T-helper 17 cell (primary cell): ENCODE measurements at places on chromosomes 3 and 15. TPM values are rescaled to one million over a fixed set of nuclear protein-coding genes. Genes with fewer than 3 reads are reported as not detected.

Gene TGM4
- total RNA-seq: not detected

DNA sequence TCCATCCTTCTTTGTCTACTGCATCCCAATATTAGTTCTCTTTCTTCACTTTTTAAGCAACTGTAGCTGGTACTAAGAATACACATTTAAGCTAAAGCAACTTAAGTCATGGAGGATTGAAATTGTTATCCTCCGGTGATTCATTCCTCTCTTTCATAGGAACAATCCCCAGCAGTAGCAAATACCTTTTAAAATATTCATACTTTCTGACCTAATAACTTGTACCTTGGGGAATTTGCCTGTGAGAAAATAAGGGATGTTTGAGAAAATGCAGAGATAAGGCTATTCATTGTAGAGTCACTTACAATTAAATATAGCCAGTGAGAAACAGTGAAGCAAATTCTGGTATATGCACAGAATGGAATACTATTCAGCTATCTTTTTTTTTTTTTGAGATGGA is 66.0 kb downstream of the VPS13C start:
- no peak for DNase-seq

Gene TM4SF18
- total RNA-seq: not detected

Gene GPR87
- total RNA-seq: not detected

DNA sequence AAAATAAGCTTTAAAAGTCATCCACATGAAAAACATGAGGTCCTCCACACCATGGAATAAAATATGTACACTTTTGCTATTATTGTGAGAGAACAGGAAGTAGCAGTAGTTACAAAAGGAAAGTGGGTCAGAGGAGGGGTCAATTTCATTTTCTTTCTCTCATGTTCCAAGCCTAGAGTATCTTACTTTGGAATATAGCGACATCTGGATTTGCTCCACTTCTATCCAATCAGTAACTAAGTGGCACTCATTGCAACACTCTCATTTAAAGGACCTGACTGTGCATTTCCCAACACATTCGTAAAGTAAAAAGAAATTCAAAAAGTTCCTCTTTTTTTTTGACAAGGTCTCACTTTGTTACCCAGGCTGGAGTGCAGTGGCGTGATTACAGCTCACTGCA is 637.3 kb downstream of the TUSC7 start:
- DNase-seq: no peak

Gene ST8SIA2
- not detected for total RNA-seq

Gene RBP2
- not detected for total RNA-seq

Gene UPK1B
- total RNA-seq: not detected

DNA sequence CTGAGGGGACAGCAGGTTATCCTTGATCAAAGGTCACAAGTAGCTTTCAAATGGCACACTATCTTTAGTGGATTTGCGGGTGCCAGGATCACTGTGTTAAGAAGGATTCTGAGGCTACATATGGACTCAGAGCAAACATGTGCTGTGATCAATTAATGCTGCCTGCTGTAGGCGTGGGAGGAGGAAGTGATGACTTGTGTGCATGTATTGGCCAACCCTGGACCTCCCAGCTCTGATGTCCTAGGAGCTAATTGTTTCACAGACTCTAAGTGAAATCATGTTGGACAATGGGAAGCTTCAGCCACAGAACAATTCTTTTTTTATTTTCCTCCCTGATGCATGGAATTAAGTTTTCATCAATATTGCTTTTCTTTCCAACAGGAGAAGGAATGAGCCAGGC is 24.4 kb downstream of the FAH start:
- DNase-seq: no peak

DNA sequence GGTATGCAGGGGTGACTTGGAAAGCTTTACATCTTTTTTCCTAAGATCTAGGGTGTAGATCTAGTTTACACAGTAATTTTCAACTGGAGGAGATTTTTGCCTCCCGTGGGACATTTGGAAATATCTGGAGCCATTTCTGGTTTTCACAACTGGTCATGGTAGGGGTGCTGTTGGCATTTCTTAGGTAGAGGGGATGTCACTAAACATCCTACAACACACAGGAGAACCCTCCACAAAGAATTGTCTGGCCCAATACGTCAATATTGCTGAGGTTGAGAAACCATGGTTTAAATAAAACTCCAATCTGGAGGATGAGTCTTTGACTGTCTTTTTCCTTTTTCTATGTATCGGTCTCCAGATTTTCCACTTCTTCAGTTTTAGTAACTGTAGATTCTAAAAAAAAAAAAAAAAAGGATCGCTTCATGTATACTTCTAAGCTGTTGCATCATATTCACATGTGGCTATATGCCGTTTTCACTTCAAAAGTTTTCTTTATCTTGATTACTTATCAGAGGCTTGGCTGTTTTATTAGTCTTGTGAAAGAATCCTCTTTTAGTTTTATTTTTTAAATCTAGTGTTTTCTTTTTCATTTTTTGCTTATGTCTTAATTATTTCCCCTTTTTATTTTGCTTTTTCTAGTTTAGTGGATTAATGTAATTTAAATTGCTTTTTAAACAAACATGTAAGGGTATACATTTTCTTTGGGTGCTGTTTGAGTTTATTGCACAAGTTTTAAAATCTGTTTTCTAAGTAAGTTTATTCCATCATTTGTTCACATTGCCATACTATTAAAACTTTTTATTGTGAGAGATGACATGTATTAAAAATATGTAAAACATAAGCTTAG is 21.2 kb downstream of the UBE2Q2 start:
- no peak for DNase-seq

DNA sequence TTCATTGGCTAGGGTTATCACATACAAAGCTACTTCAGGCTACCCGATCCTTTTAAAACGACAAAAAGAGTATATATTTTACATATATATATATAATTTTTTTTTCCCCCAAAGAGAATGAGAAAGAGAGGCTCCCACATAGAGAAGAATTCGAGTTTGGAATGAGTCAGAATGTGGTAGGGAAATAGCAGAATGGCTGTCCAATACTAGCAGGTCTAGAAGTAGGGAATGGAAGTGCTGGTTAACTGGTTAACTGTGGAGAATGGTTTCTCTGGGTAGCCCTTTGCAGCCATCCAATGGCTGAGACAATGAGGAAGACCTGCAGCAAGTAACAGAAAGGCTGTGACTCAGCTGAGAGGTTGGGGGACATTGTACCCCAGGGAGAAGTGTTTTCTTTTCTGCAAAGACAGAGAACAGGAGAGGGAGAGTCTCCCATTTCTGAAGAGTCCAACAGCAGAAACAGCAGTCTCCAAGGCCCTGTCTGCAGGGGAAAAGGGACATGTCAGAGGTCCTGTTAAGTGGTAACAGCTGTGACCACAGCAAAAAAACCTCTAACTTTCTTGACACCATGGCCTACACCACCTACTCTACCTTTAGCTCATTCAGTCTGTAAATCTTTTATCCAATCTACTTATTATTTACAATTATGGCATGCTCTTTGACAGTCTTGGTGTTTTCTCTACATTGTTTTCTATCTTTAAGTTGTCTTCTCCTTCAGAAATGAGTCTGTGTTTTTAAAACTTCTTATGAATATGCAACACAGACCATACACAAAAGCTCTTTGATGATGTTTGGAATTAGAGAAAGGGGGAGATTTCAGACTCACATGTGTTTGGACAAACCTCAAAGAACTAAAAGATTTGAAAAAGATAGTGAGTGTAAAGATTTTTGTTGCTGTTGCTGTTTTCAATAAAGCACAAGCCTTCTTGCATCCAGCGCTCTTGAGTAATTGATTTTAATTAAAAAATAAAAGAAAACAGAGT is 116.1 kb upstream of the SLC7A14 start:
- DNase-seq: no peak

GRCh38 chr3:28726840-28727239 is 378.2 kb upstream of the AZI2 start:
- DNase-seq: no peak

GRCh38 chr3:23711916-23712494 is 93.8 kb upstream of the UBE2E1 start:
- DNase-seq: no peak

DNA sequence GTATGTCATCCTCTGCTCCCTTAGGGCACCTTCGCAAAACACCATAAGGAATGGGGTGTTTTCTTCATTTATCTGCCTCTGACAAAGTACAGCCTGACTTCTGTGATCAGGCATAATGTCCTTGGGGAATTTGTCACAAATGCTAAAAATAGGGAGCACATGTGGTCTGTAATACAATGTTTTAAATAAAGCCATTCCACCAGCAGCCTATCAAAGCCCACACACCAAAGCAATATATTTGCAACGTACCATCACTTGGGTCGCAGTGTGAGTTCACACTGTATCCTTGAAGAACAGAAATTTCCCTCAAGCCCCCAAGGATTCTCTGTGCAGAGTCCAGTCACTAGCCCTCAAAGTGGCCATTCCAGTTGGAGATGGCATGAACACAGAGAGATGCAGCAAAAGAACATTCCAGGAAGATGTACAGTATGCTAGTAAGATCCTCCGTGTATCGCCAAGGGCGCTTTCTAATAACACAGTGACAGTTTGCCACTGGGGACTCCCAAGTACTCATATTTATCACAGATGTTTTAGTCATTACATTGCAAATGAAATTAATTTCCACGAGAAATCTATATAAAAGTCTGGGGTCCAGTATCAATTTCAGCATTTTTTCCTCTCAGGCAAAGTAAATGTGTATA is 246.7 kb downstream of the MCTP2 start:
- DNase-seq: no peak

DNA sequence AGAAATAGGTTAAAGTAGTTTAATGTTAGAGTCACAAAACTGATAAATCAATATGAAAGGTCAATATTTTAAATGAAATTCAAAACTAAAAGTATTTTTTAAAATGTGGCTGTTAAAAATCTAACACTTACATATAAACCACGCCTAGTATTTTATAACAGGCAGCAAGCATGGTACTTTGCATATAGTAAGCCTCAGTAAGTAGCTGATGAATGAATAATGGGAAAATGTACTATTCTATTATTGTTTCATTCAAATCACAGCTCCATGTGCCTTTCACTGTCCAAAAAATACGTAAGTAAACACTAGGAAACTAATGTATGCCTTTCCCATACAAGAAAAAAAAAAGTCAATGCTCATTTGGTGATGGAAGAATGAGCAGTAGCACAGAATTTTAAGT is 17.8 kb downstream of the CCDC39 start:
- no peak for DNase-seq

DNA sequence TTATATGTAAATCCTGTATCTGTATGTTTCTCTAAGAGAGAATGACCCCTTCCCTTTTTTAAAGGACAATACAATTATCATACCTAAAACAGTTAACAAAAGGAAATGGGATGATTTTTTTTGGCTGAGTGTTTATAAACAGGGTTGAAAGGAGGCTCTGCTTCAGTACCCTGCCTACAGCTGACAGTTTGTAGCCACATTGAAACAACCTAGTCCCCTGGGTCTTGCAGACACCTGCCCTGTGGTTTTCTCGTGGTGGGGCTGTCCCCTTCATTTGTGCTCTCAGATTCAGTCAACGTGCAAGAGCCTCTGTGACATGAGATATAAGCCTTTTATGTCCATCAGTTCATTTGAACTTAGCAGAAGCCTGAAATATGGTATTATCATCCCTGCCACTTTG is 2.3 kb upstream of the HMCES start:
- DNase-seq: no peak

GRCh38 chr3:126130981-126131745 is 47.2 kb upstream of the SLC41A3 start:
- no peak for DNase-seq

Gene TLR9
- 0.42 TPM for total RNA-seq

GRCh38 chr15:71060983-71061382 is 54.3 kb upstream of the THSD4 start:
- DNase-seq: no peak

DNA sequence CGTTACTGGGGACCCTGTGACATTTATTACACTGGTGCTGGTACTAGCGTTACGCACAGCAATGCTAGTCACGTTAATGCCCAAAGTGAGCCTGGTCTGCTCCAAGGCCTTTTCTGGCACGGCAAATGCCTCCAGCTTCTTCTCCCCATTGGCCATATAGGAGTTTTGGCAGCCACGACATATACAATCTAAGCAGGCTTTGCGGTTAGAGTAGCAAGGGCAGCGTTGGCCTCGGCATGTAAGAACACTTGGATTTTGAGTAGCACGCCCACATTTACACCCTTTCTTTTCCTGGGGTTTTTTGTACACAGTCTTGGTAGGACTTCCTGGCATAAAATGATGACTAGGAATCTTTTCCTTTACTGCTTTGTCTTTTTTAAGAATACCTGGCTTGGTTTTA is 44.9 kb downstream of the MSL2 start:
- no peak for DNase-seq

DNA sequence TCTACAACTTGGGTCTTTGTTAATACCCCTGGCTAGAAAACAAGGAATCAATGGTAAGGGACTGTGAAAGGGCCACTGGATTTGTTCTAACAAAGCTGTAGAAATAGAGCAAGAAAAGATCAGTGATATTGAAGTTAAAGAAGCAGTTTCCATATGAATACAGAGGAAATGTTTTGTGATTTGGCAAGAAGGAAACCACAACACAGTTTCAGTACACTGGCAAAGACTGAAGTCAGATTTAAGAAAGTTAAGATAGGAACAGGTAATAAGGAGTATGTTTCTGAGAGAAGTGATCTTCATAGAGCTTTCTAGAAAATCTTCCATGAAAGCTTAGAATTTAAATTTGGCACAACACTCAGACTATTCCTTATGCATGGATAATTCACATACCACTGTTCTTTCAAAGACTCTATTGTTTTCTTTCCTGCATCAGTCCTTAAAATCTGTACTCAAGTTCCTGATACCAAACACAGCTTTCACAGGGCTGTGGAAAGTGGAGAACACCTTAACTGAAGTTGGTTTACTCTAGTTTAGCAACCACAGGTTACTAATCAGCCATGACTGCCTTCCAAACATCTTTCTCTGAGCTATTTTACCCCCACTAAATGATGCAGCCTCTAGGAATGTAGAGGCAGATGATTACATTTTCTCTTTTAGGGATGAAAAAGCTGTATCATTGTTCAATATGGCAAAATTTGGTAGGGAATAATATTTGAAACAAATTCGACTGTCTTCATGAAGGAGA is 32.4 kb upstream of the ALCAM start:
- no peak for DNase-seq

Gene VIPR1
- 72.9 TPM for total RNA-seq

DNA sequence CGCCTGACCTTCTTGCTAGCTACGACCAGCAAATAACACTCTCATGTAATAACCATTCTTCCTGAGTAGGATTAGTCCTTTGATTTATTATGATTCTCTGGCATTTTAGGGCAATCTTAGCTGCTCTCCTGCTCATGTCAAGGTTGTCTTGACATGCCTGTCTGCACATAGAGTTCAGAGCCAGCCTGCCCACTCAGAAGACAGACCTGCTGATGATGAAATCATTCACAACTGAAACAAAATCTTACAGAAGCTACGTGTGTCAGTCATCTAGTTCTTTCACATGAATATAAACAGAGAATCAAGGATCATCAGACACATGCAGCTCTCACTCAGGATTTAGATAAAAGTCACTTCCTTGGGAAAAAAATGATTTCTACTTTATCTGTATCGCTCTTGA is 173.6 kb upstream of the LYSMD4 start:
- no peak for DNase-seq

Gene CPA3
- total RNA-seq: not detected
